ENCODE measurements at places on chromosomes 1 and 21. TPM values are rescaled to one million over a fixed set of nuclear protein-coding genes. Genes with fewer than 3 reads are reported as not detected.

The RGS13 gene
- 1.1 TPM for polyA plus RNA-seq

The CD48 gene
- 8.4 TPM for polyA plus RNA-seq

The ETV3L gene
- polyA plus RNA-seq, result not detected

DNA sequence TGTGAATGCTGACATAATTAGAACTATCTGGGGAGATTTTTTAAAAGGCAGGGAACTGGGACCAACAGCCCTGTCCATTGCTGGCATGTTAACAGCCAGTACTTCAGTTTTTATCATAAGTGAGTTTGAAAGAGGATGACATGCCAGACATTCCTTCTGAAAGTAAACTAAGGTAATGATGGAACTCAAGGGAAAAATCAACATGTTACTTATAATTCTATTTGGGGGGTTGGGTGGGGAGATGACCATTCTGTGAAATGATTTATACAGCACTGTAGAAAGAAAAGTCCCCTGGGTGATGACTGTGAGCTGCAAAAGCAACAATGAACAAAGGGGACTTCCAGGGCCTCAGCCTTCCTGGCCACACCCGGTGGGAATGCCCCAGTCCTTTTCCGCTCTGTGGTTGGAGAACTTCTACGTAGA, 5.4 kb upstream of the LAMC2 start:
- peaks cover 5% of the 10 kb centered on the region for H3K27me3 ChIP-seq
- no peak for DNase-seq
- H3K4me1 ChIP-seq, result peaks cover 31% of the 10 kb centered on the region
- no peak overlapping the region for H3K4me3 ChIP-seq
- peak overlapping the region; percentile 59 for H3K27ac ChIP-seq

GRCh38 chr1:214224611-214225354, 56.2 kb upstream of the SMYD2 start:
- H3K4me1 ChIP-seq, result no peaks in the 10 kb centered on the region
- H3K27me3 ChIP-seq, result peaks cover 21% of the 10 kb centered on the region
- H3K27ac ChIP-seq, result no peak overlapping the region
- H3K36me3 ChIP-seq, result no peaks in the 10 kb centered on the region
- DNase-seq, result no peak

GRCh38 chr1:201916649-201917249, 28.1 kb downstream of the SHISA4 start:
- peak overlapping the region; percentile 86 for H3K27ac ChIP-seq
- H3K36me3 ChIP-seq, result peaks cover 11% of the 10 kb centered on the region
- no peak overlapping the region for H3K4me3 ChIP-seq
- DNase-seq, result peak; percentile 55
- peaks cover 85% of the 10 kb centered on the region for H3K4me1 ChIP-seq
- H3K27me3 ChIP-seq, result no peaks in the 10 kb centered on the region
